ENCODE measurements at places on chromosomes 12 and 14.

GRCh38 chr14:68534276-68534675 is 258.6 kb downstream of the ZFP36L1 start:
- DNase-seq: no peak

- DNase-seq: no peak
These were observed 35.3 kb downstream of the CAPS2 start for GRCh38 chr12:75294797-75295196.

DNA sequence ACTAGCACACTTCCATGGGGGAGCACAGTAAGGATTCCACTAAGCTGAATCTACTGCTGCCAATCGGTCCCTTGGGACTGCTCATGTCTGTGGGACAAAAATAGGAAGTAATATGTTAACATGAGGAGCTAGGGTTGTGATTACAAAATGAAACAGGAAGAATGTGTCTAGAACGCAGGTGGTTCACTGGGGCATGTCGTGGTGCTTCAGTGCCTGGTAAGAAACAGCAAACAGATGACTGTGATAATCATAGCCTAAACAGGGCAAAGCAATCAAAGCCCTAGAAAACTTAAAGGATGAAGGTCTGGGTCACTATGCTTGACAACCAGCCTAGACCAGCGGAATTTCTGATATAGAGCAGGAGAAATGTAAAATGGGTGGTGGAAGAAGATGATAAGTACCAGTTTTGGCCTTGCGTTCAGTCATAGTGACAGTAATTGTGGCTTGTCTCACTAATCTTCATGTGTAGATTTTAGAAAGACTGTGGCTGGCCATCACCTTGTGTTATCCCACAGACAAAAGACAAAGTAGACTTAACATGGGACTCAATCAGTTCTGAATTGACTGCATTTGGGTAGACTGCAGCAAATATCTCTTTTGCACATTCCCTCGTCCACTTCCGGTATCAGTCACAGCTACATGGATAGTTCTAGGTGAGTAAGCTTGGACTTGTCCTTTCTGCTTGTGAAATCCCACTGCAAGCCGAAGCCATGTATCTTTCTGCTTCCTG is 51.4 kb downstream of the WASHC3 start:
- DNase-seq: no peak

DNA sequence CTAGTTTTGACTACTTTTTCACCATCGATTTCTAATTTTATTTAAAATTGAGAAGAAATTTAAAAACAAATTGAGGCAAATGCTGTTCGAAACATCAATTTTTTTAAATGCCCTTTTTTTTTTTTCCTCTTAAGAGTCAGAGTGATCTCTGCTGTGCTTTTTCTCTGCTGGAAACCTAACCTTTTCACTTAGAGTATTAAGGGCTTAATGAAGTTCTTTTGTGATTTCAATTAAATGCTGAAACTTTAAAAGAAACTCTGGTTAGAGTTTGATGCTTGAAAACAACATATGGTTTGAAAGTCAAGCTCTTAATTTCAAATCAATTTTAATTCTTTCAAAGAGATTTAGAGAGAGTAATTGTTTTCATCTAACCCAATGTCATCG is 171.8 kb downstream of the TMTC2 start:
- DNase-seq: no peak

DNA sequence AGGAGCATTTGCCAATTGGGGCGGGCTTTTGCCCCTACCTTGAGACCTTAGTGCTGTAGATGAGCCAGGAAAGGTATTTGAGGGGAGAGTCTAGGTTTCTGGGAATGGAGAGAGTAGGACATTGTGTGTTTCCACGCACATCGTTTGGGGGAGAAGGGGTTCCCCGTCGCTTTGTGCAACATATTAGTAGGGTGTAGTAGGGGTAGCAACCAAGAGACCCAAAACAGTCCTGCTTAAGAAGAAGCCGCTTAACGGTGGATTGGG is 694 bp upstream of the PTGES3 start:
- no peak for DNase-seq

GRCh38 chr14:63045612-63046320 is 508 bp upstream of the KCNH5 start:
- DNase-seq: peak; percentile 1

GRCh38 chr12:44000309-44000952 is 164.6 kb downstream of the TMEM117 start:
- peak; percentile 50 for DNase-seq
